Left renal cortex interstitium (tissue), 4 donors: ENCODE measurements at places on chromosomes 1 and 21.

- no peak for DNase-seq
Observed at GRCh38 chr1:214492401-214493075, 58.9 kb downstream of the PTPN14 start.

DNA sequence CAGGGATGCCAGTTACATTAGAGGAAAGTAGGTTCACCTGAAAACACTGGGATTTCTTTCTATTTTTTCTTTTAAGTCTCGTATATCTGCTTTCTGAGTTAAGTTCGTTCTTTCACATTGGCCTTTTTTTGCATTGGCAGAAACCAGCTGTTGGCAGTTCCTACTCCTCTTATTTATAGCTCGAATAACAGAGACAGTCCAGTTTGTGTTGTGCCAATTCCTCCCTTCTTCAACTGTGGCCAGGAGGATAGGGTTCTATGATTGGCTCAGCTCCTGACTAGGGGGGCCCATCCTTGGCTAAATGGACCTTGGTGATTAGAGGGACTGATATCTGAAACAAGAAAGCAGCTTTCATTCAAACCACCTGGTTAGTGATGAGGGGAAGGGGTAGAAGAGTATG lies 115.8 kb downstream of the RPS6KC1 start:
- no peak for DNase-seq

GRCh38 chr21:16145479-16145878 lies 415.7 kb downstream of the USP25 start:
- DNase-seq = no peak

DNA sequence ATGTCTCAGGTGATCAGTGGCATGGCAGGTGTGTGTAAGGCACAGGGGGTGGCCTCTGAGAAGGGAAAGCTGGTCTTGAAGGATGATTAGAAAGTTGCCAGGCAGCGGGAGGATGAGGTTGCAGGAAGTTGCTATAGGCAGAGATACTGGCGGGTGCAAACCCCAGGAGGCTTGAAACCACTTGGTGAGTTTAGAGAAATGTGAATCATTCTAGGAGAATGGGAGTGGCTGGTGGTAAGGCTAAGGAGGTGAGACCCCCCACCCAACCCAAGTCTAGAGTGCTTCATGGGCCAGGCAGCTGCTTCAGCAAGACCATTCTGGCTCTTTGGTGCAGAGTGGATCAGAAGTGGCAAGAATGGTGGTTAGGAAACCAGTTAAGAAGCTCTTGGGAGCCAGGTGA lies 9.0 kb downstream of the SH2D2A start:
- DNase-seq = no peak

DNA sequence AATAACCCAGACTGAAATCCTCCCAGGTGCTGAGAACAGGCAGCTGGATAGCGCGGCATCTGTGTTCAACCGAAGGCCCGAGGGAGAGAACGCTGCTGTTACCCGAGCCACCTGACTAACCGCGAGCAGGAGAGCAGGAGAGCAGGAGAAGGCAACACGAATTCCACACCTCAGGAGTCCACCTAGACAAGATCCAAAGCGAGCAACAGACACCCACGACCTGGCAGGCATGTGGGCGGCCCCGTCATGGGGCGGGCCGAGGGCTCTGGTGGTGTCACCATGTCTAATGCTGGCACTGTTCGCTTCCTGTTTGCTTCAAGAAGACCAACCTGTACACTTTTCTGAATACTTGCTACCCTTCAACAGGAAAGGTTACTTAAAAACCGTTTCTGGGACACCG lies 20.9 kb upstream of the SPATC1L start:
- DNase-seq = no peak

DNA sequence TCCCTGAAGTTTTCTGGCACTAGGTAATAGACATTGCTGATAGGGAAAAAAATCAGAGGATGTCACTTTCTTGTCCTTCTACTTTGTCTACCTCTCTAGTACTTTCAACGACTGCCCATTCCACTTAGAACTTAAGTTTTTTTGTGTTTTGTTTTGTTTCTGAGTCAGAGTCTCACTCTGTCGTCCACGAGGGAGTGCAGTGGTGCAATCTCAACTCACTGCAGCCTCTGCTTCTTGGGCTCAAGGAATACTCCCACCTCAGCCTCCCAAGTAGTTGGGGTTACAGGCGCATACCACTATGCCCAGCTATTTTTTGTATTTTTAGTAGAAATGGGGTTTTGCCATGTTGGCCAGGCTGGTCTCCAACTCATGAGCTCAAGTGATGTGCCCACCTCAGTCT lies 79.2 kb downstream of the SGIP1 start:
- no peak for DNase-seq

- no peak for DNase-seq
Observed at GRCh38 chr1:64572222-64572900, 102.4 kb downstream of the CACHD1 start.

GRCh38 chr1:219990782-219991510 lies 55.4 kb downstream of the EPRS1 start:
- DNase-seq = no peak

DNA sequence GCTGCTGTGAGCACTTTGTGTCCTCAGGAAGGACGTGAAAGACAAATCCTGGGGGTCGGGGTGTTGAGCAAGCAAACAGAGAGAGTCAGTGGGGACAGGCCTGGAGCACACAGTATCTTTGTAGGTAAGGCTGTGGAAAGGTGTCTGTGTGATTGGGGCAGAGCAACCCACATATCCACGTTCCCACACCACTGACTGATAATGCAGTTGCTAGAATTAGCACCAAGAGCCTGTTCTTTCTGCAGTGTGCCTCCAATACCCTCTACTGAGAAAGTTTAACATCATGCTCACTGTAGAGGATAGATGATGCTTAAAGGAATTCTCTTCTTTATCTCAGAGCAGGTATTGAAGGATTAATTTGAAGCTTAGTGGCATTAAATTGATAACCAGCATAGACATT lies 161.1 kb downstream of the PIK3R3 start:
- no peak for DNase-seq

DNA sequence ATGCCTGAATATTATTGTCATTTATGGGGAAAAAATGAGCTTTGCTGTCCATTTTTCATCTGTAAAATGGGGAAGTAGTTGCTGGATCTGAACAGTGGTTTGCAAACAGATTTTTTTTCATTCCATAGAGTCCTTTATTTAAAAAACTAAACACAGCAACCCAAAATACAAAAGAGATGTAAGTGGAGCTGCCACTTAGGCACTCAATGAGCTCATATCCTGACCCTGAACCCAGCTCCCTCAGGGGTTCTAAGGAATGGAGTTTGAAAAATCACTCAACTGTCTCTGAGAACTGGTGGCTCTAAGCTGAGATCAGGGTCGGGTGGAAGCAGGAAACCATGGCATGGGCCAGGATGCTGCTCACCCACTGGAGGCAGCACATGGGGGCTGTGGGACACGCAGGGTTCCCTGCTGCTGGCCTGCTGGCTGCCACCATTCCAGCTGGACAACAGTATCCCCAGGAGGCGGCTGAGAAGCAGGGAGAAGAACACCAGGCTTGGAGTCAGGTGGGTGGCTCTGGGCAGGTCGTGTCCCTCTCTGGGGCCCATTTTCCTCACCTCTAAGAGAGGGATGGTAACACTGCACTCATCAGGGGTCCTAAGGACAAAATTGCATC lies 9.6 kb upstream of the ECE1 start:
- DNase-seq = no peak

DNA sequence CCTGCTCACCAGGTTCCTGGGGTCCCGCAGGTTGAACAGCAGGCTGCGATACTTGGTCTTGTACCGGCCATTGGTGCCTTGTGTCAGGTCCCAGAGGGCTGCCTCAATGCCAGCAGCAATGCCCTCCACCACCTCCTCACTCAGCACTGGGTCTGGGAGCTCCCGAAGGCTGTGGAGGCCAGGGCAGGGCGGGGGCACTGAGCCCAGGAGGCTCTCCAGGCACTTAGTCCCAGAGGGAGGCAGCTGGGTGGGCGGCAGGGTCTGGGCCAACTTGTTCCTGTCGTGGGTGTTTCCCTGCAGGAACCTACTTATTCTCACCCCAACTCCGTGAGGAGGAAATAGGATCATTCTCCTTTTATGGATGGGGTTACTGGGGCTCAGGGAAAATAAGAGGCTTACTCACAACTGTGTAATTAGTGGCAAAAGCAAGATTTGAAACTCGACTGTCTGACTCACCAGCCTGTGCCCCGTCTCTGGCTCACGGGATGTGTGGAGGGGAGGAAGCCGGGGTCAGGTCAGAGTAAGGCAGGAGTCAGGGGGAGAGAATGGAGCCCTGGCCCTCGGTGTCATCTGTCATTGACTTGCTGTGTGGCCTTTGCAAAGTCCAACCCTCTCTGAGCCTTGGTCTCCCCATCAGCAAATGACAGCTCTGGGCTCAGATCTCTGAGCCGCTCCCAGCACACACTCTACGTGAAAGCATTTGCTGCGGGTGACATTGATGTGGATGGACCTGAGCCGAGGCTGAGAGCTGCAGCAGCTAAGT lies 17.2 kb downstream of the SPOCD1 start:
- no peak for DNase-seq

GRCh38 chr1:172779491-172779890 lies 120.6 kb downstream of the FASLG start:
- no peak for DNase-seq

DNA sequence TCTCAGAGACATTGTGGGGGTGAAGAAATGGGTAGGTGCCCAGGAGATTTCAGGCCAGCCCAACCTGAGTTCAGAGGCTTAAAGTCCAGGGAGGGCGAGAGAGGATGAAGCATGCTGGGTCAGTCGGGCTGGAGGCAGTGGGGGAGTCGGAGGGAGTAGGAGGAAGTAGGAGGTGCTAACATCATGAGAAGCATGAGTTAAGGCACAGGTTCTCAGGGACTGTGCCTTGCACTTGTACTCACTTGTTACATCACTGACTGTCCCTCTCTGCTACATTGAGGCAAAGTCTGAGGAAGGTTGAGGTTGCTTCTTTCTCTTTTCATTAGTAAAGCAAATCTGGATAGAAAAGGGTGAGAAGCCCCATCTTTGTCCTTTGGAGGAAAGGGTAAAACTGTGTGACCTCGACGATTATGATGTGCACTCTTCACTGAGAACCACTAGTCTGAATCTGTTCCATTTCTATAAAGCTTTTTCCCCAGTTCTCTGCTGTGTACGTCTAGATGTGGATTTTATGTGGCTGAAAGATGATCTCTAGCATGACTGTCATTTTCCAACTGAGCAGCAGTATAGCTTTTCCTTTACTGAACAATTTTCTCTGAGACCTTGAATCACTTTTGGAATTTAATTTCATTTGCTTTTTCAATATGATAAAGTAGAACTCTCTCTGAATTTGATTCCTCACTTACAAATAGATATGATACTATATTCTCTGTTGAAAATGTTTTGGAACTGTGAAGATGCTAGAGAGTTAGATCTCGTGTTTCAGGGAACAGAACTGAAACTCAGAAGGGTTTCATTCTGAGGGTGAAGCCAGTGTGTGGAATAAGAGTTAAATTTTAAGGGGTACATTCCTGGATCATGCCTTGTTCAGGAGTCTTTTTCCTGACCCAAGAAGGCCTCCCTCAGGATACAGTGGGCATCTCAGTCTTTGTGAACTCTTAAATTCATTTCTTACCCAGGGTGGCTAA lies 94.6 kb downstream of the FGGY start:
- no peak for DNase-seq

- no peak for DNase-seq
Observed at GRCh38 chr1:3192825-3193224, 123.8 kb downstream of the PRDM16 start.

DNA sequence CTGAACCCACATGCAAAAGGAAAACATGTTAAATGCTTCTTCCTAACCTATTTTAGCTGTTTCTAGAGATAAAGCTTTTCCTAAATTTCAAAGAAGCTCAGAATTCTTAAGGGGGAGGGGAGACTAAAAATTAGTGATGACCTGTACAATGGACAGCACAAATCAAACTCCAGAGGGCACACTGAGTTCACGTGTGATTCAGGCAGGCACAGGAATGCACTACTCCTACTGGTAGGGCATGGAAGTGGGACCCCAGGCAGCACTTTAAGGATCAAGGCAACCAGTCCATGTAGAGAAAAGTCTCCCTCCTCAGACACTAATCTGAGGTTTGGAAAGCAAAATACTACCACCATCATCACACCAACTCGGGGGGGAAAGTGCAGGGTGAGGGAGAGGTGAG lies 31.3 kb upstream of the CLCA4 start:
- no peak for DNase-seq

DNA sequence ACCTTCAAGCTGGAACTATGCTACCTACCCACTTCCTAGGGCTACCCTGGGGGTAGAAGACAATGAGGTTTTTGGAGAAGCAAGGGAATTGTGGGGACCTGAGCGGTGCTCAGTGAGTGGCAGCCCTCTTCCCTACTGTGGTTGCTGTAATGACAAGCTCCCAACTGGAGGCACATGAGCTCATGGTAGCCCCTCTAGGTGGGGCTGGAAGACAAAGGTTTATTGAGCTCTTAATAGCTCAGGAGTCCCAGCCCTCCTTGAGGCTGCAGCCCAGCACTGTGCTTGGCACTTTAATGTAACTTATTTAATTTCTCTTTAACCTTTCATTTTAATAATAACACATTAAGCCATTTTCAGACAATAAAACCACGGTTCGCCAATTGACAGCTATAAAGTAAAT lies 528.9 kb downstream of the OMA1 start:
- DNase-seq = no peak

DNA sequence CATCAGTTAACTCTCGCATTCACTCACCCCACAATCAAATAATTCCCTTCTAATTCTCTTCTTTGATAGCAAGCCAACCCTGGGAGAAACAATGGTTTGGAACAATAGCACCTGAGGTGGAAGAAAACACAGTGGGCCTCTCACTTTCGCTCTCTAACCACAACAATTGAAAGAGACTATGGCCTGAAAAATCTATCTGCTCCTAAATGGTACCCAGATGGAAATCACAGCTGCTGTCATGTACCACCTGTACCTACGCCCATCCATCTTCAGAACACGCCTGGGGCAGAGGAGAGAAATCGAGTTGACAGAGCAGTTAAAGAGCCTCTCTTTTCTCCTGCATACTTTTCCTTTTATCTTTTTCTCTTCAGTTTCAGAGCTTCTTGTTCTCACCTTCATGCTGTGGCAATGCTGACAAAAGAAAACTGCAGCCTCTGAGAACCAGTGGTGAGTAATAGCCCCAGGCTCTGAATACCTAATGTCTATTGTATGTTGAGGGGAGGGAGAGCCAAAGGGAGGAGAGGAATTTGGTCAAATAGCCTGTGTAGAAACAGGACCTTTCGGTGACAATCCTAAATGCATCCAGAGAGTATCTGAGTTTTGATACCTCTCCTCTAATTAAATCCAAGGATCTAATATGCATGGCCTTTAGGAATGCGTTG lies 57.7 kb downstream of the ZC3H11B start:
- DNase-seq = no peak

GRCh38 chr1:166122873-166123466 lies 43.8 kb downstream of the FAM78B start:
- DNase-seq = no peak
